ENCODE measurements at places on chromosomes 12 and 14.

- peak; percentile 48 for DNase-seq
Observed at GRCh38 chr12:114694436-114695304, 10.7 kb upstream of the TBX3 start.

DNA sequence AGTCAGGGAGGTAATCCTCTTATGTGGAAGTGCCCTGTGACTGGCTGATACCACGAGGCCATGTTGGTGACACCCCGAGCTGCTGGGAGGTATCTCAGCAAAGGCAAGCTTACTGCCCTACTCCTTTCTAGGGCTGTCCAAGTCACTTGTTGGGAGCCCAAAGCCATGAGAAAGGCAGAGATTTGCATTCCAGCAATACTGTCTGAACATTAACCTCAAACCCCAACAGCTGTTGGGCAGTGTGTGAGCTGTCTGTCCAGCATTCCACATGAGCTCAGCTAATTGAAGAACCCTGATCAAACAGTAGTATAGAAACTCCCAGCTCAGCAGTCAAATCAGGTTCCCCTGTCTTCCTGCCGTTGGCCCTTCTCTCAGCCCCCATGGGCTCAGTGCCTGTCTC, 9.2 kb downstream of the ABHD4 start:
- DNase-seq: no peak

DNA sequence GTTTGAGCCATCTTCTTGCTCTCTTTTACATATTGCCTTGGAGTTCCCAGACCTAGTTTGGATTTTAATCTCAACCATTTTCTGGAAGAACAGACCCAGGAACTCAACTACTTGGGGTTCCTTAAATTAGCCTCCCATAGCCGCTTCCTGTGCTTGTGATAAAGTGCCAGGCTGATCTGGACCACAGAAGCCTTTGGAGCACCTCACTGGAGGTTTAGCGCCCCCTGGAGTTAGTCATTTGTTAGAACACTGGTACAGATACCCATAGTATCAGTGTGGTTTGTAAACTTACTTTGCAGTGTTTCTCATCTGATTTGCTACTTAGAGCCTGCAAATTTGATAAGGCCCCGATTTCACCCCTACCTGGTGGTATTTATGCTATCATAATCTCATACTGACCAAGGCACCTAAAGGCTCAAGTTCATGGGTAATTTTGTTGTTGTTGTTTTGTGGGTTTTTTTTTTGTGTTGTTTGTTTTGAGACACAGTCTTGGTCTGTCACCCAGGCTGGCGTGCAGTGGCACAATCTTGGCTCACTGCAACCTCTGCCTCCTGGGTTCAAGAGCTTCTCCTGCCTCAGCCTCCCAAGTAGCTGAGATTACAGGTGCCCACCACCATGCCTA, 3.7 kb downstream of the UNC119B start:
- DNase-seq: peak; percentile 69

DNA sequence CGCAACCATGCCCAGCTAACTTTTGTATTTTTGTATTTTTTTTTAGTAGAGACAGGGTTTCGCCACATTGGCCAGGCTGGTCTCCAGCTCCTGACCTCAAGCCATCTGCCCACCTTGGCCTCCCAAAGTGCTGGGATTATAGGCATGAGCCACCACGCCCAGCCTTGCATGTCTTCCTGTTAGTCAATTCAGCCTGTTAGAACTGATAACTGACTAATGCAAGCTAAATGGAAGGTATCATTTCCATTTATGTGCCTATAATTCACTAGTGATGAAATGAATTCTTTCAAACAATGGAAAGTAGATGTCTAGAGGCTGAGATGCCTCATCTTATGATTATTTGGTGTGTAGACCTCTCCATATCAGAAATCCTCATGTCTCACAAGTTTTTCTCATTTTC, 37.3 kb upstream of the DIP2B start:
- no peak for DNase-seq

DNA sequence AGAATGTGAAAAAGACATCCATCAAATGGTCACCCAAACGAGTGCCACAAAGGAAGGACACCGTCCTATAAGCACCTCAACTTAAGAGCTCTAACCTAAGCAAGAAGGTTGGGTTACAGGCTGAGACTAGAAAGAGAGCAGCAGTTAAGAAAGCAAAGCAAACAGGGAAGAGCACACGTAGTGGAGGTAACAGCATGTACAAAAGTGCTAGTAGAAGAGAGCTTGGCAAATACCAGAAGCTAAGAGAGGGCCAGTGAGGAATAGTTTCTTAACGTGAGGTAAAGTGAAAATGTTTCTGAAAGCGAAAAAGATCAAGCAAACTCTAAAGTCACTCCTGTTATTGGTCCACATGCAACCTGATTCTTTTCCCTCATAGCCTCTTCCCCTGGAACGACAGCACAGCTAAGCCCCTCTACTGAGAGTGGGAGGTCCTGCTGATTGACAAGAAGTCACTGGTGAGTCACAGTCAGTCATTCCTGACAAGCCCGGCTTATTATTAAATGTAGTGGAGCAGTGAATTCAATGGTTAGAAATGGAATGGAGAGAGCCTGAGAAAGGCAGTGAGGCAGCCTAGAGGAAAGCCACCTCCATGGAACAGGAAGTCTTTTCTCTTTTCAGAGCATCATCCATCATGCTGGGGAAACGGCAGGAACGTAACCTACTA, 204.4 kb downstream of the SLC25A21 start:
- no peak for DNase-seq

DNA sequence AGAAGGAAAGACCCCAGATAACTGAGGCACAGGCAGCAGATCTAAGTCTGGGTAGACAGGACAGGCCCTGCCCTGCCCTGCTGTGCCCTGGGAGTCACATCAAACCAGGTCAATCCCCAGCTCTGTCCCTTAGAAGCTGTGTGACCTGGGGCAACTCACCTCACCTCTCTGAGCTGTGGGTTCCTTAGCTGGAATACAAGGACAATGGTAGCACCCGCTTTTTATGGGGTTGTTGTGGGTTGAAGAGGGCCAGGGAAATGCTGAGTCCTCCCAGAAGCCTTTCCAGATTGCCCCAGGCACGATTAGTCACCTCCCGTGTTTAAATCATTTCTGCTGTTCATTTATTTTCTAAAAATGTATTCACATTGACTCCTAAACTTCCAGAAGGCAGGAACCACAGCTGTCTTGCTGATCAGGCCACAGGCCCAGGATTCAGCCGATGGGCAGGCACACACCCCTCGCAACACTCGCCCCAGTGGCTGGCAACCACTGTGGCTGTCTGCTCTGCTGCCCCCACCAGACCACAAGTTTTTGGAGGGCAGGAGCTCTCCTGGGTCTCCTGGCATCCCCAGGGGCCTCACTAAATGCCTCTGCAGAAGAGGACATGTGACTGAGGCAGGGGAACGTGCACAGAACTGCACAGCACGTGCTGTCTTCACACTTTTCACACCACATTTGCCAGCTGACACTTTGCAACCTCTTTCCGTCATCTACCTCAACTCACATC, 3.0 kb downstream of the SELPLG start:
- DNase-seq: peak; percentile 87

DNA sequence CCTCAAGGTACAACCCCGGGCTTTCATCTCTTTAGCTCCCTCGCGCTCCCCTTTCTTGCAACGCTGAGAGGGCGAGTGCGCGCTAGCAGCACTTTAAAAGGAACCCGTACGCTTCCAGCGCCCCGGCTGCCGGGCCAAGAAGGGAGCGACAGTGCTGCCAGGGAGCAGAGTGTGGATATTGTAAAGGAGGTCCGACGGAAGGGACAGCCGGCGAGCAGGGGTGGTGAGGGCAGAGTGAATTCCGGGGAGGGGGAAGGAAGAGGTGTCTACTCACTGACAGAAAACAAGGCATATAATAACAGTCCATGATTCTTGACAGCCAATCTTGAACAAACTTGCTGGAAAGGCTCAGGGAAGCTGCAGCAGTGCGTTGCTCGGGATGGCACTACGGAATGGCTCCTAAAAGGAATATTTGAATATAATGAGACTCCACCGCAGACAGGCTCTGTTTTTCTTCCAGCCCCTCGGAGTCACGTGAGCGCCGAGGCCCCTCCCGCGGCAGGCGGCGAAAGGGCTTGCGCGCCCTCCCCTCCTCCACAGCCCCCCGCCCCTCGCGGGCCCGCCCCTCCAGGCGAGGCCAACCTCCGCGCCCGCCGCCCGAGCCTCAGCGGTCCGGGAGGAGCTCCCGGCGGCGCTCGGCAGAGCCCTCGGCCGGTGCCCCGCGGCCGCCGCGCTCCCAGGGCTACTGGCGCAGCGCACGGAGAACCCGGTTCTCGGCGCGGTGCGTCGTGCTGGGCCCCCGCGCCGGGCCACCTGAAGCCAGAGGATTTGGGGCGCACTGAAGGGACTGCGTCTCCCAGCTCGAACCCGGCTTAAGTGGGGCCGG, 3.4 kb downstream of the BMP4 start:
- DNase-seq: peak; percentile 73

DNA sequence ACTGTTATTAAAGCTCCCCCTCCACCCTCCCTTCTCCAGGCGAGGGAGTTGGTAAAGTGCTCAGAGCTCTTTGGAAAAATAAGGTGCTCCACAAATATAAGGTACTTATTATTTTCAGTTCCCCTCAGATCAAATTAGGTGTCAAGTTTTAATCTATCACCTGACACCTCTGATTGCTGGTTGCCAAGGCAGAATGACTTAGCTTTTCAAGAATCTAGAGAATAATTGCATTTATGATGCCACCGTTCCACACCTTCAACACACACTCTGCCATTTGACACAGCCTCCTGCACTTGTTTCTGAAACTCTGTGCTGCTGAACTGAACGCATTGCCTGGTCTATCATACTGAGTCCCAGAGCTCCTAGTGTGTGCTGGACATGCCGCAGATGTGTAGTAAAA, 128.6 kb downstream of the CRACR2A start:
- DNase-seq: no peak

GRCh38 chr12:49875115-49875720, 28.5 kb downstream of the FAIM2 start:
- no peak for DNase-seq

- DNase-seq: no peak
Observed at GRCh38 chr12:27693403-27693802, 2.8 kb upstream of the REP15 start.

GRCh38 chr12:103268831-103269514, 226.8 kb downstream of the C12orf42 start:
- no peak for DNase-seq

DNA sequence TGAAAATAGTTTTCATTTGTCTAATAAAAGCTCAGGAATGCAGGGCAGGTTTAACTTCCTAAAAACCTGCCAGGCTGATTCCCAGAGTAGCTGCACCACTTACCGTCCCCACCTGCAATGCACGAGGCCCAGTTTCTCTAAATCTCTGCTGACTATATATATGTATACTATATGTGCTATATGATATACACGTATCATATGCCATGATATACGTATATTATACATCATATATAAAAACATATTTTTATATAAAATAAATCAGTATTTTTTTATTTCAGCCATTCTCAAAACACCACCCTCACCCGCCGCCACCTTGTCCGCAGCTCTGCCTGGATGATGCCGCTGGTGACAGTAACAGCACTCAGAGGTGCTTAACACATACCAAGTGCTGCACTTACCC, 2.3 kb downstream of the ANKLE2 start:
- DNase-seq: no peak

GRCh38 chr14:76098047-76098446, 53.7 kb upstream of the GPATCH2L start:
- no peak for DNase-seq

- no peak for DNase-seq
Observed at GRCh38 chr12:53160000-53160399, 20.5 kb upstream of the ZNF740 start.

DNA sequence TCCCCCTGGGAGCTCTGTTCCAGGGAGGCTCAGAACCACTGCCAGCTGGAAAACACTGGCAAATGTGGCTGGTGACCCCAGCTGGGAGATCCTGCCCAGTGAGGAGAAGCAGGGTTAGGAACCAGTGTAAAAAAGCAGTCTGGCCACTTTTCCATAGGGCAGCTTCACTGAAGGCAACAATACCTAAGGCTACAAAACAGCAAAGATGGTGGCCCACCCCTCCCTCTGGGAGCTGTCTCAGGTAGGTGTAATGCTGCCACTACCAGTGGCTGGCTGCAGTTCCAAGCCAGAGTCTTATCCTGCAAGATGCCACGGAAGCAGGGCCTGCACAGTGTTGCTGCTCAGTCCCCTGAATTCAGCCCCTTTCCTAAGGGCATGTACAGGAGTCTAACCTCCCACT, 50.6 kb upstream of the ANO6 start:
- DNase-seq: no peak

DNA sequence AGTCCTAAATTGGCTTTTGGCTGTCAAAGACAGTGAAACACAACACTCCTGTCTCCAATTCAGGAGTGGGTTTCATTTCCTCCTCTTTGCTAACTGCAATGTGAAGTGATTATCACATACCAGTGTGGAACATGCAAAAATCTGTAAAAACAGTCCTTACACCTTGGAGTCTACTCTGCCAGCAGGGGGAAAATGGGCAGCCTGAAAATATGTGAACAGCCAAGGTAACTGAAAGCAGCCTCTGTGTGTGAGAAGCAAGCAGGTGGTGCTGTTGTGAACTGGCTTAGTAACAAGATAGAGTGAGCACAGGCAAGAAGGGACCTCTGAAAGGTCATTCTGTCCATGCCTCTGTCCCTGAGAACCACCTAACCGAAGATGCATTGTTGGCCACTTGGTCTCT, 6.0 kb downstream of the PRMT8 start:
- DNase-seq: peak; percentile 23

DNA sequence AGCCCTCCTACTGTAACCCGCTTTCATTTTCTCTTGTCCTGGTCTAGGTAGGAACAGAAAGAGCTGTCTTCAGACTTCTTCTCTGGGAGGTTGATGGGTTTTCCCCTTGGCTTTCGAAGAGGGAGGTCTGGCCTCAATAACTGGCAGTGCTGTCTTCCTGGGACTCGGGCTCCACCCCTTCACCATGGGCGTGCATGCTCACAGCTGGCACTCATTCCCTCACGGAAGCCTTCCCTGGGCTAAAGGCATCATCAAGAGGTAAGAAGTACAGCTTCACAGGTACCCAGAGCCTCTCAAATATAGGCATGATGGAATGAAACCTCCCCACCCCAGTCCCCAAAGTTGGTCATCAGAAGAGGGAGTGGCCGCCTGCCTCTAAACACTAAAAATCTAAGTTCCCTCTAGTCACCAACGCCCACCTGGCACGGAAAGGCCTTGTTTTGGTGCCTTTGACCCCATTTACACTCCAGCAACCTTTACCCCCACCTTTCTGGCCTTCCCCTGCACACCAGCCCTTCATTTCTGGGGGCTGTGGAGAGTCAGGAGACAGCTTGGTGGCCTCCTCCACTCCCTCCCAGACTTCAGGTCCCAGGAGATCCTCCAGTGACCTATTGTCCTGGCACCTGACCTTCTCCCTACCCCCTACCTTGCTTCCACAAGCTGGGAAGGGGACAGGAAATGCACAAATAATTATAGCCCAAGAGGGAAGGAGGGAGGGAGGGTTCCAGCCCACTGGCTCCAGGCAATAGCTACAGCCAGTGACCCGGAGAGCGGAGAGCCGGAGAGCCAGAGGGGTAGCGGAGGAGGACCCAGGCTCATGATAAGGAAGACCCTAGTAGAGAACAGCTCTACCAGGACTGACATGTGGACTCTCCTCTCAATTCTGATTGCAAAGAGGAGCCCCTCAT, 2.8 kb downstream of the RAPGEF3 start:
- DNase-seq: no peak

GRCh38 chr14:45990252-45990651, 661.3 kb downstream of the RPL10L start:
- DNase-seq: no peak

- no peak for DNase-seq
Observed at GRCh38 chr12:522692-523378, 63.1 kb downstream of the B4GALNT3 start.

All from RWPE1 (cell line).